Peyer's patch (tissue), 4 donors: ENCODE measurements at places on chromosomes 4 and X. TPM values are rescaled to one million over a fixed set of nuclear protein-coding genes. Genes with fewer than 3 reads are reported as not detected.

The AKAP14 gene
- not detected for total RNA-seq

The BEND4 gene
- 7.4 TPM for total RNA-seq

The UGT2B7 gene
- total RNA-seq: 28.6 TPM

DNA sequence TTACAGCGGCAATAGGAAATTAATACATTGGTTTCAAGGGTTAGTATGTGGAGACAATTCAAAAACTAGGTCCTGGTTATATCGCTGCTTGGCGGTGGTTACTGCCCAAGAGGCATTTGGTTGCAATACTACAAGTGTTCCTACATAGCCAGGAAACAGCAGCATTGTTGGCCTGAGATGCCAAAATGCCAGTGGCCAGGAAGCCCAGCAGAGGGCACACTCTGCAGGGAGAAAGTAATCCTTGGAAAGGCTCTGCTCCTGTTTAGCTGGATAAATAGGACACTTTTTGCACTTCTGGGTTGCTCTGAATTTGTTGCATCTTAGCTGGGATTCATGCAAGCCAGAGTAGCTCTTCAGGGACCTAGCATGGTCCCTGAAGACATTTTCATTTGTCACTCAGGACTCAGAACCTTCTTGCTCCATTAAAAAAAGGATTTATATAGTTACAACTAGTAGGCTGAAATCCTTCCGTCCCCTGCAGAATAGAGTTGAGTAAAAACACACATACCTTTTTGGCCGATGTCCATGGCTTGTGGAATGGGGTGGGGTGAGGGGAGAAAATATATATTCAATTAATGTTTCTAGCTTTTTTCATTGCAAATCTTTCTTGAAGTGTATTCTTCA, 8.1 kb upstream of the GPR119 start:
- no peaks in the 10 kb centered on the region for H3K36me3 ChIP-seq
- no peaks in the 10 kb centered on the region for H3K27me3 ChIP-seq
- no peaks in the 10 kb centered on the region for H3K4me1 ChIP-seq
- no peak overlapping the region for H3K27ac ChIP-seq
- no peak overlapping the region for H3K4me3 ChIP-seq

DNA sequence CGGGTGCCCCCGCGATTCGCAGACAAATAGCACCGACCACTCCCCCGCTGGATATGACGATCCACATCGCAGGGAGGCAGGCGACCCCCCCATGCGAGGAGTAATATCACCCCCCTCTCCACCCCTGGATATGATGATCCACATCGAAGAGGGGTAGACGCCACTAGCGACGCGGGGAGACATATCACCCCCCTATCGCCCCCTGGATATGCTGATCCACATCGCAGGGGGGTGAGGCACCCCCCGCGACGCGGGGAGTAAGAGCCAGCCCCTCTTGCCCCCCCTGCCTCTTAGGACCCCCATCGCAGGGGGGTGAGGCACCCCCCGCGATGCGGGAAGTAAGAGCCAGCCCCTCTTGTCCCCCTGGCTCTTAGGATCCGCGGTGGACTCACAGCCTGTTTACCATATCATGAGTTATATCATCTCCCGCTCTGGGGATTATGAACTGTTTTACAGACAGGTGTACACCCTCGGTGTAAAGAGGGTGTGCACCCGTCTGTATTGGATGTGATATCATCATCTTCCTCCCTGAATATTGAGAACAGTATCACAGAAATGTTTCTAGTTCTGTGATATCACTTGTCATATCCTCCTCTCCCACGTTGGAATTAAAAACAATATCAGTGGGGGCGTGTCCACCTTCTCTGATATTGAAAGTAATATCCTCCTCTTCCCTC, 22.7 kb upstream of the DRD5 start:
- no peaks in the 10 kb centered on the region for H3K36me3 ChIP-seq
- H3K27me3 ChIP-seq: no peaks in the 10 kb centered on the region
- H3K27ac ChIP-seq: no peak overlapping the region
- no peak overlapping the region for H3K4me3 ChIP-seq
- no peak for DNase-seq

DNA sequence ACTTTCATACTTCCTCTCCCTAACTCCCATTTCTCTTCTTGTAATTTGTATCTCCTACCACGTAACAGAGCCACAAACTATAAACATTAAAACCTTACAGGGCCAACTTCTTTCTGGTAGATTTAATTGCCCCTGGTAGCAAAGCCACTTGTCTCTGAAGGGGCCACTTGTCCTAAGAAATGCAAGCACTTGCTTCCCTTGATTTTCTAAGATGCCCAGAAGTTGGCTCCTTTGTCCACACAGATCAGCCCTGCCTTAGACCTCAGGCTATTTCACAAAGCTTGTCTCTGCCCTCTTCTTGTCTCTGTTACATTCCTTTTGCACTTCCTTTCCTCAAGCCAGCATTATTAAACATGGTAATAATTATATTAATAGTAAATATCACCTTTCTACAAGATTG, 80.6 kb upstream of the CXXC4 start:
- no peaks in the 10 kb centered on the region for H3K27me3 ChIP-seq
- H3K27ac ChIP-seq: no peak overlapping the region
- H3K4me3 ChIP-seq: no peak overlapping the region
- H3K4me1 ChIP-seq: no peaks in the 10 kb centered on the region
- H3K36me3 ChIP-seq: no peaks in the 10 kb centered on the region

- H3K36me3 ChIP-seq: no peaks in the 10 kb centered on the region
- DNase-seq: no peak
- no peak overlapping the region for H3K27ac ChIP-seq
- H3K4me1 ChIP-seq: no peaks in the 10 kb centered on the region
- H3K27me3 ChIP-seq: no peaks in the 10 kb centered on the region
Observed at GRCh38 chrX:86016139-86016538, 31.2 kb downstream of the CHM start.

DNA sequence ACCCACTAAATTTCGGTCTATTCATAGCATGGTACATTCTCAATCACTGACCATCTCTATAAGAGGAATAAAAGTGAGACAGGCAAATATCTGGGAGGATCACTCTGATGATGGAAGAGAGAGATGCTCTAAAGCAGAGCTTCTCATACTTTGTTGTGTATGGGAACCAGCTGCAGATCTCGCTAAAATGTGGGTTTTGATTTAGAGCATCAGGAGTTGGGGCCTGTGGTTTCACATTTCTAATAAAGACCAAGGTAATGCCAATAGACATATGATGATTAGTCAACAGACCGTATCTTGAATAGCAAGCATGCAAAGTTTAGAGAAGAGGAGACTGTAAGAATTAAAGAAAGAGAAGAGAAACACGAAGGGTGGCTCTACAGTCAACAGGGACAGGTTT, 107.4 kb upstream of the FTHL17 start:
- no peaks in the 10 kb centered on the region for H3K27me3 ChIP-seq
- no peak overlapping the region for H3K27ac ChIP-seq
- H3K4me3 ChIP-seq: no peak overlapping the region
- H3K36me3 ChIP-seq: no peaks in the 10 kb centered on the region
- DNase-seq: no peak
- H3K4me1 ChIP-seq: no peaks in the 10 kb centered on the region
